ENCODE measurements at places on chromosomes 12 and 14.

DNA sequence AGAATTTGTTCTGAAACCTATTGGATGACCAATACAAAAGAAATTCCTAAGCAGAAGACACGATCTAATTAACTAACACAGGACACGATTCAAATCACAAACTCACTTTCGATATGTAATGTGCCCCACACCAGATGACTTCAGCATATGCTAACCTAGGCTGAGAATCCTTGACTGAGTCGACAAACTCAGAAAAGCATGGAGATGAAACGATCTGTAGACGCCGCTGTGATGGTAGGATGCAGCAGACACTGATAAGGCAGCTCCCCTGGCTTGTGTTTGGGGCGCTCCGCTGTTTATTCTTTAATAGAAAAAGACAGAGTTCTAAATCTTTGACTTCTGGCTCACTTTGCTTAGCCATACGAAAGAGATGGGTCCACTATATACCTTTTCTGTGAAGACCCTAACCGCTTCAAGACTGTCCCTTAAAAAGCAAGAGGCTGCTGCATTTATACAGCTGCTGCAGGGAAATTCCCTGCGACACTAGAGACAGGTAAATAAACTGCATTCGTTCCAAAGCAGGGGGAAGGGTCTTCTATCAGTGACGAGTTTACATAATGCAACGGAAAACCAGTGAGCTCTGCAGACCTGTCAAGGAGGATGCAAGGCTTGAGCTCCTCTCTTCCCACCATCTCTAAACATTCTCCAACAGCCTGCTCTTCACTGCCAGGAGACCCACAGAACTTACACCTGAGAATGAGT is 929 bp downstream of the CHD8 start:
- no peak for DNase-seq

- DNase-seq = no peak
Measured at GRCh38 chr14:65412856-65413738, 567 bp downstream of the FUT8 start.

GRCh38 chr12:5480218-5480937 is 48.5 kb downstream of the NTF3 start:
- DNase-seq = no peak

DNA sequence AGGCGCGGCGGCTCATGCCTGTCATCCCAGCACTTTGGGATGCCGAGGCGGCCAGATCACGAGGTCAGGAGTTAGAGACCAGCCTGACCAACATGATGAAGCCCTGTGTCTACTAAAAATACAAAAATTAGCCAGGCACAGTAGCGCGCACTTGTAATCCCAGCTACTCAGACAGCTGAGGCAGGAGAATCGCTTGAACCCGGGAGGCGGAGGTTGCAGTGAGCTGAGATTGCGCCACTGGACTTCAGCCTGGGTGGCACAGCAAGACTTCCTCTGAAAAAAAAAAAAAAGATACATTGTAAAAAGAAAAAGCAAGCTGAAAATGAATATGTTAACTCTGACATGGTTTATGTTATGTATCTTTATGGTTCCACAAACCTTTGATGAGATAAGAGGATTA is 33.6 kb downstream of the RPGRIP1 start:
- no peak for DNase-seq

- DNase-seq = no peak
Measured at GRCh38 chr12:109560867-109561710, 12.2 kb downstream of the MMAB start.

DNA sequence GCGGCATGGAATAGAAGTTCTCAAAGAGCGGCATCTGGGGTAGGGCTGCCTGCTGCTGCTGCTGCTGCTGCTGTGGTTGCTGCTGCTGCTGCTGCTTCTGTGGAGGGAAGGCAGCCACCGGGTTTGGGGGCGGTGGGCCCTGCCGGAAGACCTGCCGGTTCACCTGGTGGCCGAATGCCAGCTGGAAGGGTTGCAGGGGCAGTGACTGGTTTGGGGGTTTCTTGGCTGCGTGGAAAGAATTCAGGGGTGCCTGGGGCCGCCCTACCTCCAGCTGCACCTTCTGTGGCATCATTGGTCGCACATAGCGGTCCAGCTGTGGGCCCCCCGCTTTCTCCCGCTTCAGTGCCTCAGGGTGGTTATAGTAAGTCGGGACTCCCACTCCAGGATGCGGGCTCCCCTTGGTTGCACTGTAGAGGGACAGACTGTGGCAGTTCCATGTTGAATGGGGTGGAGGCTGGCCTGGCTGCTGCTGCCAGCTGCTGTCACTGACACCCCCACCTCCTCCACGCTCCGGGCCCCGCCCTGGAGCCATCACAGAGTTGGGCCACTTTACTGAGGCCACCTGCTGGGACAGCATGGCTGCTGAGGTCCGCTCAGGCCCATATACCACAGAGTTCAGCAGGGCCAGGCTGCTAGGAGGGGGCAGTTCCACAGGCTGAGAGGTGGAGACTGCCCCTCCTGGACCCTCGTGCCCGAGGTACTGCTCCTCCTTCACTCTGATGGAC is 25.2 kb upstream of the PNMA1 start:
- DNase-seq = no peak

GRCh38 chr14:52583544-52583943 is 30.9 kb downstream of the GPR137C start:
- DNase-seq = no peak

DNA sequence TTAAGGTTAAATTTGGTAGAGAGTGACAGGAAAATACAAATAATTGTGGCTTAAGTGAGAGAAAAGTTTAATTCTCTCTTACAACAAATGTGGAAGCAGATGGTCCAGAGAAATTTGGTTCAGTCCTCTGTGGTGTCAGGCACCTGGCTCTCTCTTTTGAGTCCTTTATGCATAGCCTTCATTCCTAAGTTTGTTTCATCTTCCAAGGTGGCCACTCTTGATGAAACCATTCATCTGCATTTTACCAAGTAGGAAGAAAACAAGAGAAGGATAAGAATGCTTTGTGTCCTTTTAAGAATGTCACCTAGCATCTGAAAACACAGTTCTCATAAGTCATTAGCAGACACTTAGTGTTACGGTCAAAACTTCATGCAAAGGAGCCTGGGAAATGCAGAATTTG is 442.5 kb downstream of the CCER1 start:
- DNase-seq = no peak

- no peak for DNase-seq
Measured at GRCh38 chr12:81128930-81129554, 51.2 kb downstream of the ACSS3 start.

- DNase-seq = no peak
Measured at GRCh38 chr12:105765053-105766014, 373.4 kb downstream of the NUAK1 start.

DNA sequence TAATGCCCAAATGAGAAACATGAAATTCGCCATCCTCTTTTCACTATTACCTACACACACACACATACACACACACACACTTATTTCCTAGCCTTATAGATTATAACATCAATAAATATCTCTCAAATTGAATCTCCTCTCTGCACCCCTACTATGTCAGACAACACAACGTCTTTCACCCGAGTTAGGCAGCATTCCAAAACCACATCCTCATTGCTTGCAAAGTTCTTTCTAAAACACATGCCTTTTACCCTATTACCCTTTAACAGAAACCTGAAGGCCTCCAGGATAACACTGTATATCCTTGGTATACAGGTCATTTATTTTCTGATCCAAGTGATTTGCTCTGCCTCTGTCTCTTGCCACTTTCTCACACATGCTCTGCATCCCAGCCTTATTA is 56.3 kb downstream of the KCNH5 start:
- no peak for DNase-seq

- no peak for DNase-seq
Measured at GRCh38 chr12:46933947-46934346, 108.2 kb upstream of the SLC38A4 start.

All from stimulated activated CD4-positive, alpha-beta T cell treated with anti-CD3 and anti-CD28 coated beads, Interleukin-2, amount 100 ng/mL, for 48 hours (primary cell).